Hematopoietic multipotent progenitor cell (in vitro differentiated cells): ENCODE measurements at places on chromosomes 7 and 10.
A peak's percentile ranks its signal among the peaks of the same experiment; 100 is the strongest.

GRCh38 chr7:127997226-127997922, 33.9 kb downstream of the LRRC4 start:
- DNase-seq, result no peak

GRCh38 chr7:28125431-28126409, 54.9 kb downstream of the JAZF1 start:
- DNase-seq, result no peak

DNA sequence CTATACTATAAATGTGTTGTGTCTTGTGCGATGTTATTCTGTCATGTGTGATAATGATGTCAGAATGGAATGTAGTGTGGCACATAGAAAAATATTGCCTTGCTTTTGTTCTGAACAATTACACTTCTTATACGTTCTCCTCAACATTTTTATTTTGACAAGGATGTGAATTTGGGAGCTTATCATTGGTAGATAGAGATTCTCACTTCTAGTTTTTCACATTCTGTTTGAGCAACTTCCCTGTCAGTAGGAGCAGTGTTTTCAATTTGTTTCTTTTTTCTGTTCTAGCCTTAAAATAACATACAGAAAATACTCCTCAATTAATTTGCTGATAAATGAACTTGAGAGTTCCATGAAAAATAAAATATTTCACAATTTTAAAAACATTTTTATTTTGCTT, 17.6 kb downstream of the SUN3 start:
- no peak for DNase-seq

GRCh38 chr10:124019886-124020797, 73.3 kb downstream of the CHST15 start:
- no peak for DNase-seq

DNA sequence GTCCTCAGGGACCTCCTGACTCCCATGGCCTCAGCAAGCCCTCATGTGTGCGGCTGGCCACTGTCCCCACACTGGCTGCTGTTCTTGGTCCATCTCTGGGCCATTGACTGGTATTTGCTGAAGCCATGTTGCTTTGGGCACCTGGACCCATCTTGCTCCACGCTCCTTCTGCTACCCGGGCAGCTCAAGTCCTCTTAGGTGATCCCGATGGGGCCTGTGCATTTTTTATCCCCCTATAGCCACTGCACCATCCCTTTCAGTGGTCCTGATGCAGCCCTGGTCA, 16.7 kb downstream of the RAMP3 start:
- no peak for DNase-seq

DNA sequence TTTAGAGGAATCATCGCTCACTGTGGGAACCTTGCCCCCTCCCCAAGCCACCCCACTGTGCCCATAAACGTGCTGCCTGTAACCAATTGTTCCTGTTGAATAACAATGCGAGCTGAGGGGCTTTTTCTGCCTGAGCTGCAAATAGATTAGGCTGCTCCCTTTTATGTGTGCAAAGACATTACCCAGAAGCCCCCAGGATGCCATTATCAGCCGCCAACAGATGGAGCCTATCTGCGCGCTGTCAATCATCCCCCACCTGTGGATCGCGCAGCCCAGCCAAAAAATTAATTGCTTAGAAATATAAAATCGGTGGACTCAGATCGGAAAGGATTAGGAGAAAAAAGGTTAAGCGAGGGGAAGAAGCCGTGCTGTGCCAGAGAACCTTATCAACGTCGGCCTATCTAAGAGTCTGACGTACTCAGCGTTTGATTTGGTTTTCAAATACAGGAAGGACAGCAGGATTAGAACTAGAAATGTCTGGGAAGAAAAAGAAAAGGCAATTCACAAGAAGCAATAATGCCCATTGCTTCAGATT, 167.3 kb upstream of the MYO3A start:
- peak; percentile 19 for DNase-seq

GRCh38 chr10:43065234-43065633, 11.6 kb upstream of the RET start:
- DNase-seq, result no peak

DNA sequence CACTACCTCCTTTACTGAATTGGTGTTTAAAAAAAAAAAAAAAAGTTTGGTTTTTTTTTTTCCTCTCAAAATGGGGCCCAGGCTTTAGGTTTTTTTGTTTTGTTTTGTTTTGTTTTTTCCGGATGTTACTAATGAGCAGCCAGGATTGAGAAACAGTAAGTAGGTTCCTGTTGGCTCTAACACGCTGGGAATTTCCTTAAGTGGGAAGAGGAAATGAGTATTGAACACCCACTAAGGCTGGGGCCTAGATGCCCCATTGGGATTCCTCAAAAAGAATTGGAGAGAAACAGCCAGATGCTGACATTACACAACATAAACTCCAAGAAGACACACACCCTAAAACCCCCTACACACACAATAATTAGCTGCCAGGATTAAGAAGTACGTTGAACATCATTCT, 102.2 kb upstream of the NANOS1 start:
- no peak for DNase-seq

GRCh38 chr7:33534833-33535232, 370.5 kb upstream of the BMPER start:
- DNase-seq, result no peak

DNA sequence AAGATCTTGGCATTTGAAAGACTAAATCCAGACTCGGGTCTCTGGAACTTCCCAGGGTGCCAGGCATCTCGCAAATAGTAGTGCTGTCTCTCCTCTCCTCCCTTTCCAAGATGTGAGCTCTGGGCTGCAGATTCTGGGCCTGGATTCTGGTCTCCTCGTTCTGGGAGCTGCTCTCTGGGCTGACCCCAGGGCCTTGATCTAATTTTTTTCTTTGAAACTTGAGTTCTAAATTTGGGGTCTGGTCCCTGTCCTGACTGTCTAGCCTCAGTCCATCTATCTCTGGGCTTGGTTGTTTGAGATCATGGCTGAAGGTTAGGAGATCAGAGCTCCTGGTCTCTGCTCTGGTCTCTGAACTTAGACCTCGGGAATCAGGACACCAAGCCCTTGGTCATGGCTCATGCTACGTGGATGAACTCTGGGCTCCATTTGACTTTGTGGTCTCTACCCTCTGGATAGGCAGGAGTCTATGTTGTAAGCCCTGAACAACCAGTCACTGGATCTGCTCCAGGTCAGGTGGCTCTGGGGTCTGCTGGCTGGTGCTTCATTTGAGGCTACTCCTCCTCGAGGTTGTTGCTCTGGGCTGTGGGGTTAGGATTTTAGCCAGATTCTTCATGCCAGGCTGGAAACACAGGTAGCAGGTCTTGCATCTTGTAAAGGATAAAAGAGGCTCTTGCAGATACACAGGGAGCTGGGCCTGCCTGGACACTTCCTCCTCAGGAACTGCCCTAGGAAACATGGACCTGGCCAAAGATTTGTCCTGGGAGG, 8.0 kb upstream of the MBL2 start:
- DNase-seq, result no peak

DNA sequence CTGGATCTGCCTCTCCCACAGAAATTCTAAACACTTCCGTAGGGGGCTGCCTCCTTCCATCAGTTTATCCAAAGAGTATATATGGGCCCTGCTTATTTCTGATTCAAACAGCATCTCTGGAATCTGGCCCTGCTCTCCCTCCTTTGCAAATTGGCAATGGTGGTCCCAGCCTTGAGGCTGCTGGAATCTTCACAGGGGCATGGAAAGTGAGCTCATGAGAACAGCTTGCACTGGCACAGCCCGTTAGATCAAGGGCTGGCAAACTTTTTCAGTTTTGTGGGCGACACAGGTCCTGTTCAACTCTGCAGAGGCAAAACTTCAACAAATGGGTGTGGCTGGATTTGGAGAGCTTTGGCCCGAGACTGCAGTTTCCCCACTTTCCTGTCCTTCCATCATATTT, 526.9 kb downstream of the KCNMA1 start:
- DNase-seq, result no peak

- no peak for DNase-seq
Measured at GRCh38 chr10:112217386-112218035, 33.9 kb upstream of the GPAM start.

DNA sequence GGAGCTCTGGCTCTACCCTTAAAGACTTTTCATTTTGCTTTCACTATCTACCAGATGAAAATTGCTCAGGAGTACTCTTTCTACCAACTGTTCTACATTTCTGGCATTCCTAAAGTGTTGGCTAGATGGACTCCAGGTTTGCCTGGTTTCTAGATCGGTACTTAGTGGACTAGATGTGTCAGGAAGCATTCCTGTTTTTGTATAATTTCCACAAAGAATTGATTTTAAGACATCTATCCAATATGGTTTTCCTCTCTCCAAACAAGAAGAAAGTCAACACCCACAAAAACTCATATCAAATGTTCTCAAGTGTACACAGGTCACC, 157.7 kb downstream of the CHRM2 start:
- no peak for DNase-seq

GRCh38 chr10:378930-379704, 243.9 kb downstream of the ZMYND11 start:
- DNase-seq, result no peak

DNA sequence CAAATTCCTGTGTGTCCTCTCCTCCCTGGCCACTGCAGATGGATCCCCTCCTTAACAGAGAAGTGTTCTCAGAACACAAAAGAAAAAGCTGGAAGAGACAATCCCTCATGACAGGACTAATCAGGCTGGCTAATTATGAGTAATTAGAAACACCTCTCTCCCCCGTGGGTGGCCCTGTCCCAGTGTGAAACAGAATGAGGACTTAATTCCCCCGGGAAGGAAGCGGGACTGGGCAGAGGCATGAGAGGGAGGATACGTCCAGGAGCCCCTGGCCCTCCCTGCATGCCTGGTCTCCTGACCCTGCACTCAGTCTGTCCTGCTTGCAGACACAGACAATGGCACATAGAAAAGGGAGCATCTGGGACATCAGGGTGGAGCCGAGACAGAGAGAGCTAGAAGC, 7.6 kb upstream of the ADCYAP1R1 start:
- no peak for DNase-seq

- DNase-seq, result no peak
Measured at GRCh38 chr10:121438333-121438732, 159.9 kb downstream of the FGFR2 start.

DNA sequence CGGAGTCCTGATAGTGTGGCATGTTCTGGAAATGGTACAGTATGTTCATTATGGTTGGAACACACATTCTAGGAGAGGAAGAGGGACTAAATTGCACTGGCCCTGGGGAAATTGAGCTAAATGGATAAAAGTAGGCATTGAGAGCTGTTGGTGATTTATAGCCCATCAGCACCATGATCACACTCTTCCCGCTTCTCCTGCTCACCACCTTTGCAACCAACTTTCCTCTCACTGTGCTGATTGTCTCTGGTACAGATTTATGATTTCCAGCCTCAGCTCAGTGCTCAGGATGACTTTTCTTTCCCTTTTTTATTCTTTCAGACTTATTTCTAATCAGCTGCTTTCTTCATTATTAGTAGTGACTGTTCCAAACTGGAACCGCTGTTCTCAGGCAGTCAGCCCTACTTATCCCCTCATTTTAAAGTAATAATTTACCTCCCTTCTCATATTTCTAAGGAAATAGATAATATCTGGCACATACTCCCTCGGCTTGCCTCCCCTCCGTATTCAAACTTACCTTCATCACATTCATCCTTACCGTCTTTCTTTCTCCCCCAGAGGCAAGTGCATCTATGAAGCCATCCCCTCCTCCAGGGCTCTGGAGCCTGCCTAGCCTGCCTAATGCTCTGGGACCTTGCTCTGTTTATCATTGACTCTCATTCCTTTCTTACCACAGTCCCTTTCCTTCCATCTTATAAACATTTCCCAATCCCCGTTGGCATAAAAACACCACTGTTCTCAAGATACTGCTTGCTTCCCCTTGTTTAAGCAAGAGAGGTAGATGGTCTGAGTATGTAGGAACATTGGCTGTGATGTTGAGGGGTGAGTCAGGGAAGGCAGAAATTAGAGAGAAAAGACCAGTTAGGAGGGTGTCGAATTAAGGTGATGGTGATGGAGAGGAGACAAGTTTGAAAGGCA, 51.6 kb upstream of the RPA3 start:
- DNase-seq, result no peak

DNA sequence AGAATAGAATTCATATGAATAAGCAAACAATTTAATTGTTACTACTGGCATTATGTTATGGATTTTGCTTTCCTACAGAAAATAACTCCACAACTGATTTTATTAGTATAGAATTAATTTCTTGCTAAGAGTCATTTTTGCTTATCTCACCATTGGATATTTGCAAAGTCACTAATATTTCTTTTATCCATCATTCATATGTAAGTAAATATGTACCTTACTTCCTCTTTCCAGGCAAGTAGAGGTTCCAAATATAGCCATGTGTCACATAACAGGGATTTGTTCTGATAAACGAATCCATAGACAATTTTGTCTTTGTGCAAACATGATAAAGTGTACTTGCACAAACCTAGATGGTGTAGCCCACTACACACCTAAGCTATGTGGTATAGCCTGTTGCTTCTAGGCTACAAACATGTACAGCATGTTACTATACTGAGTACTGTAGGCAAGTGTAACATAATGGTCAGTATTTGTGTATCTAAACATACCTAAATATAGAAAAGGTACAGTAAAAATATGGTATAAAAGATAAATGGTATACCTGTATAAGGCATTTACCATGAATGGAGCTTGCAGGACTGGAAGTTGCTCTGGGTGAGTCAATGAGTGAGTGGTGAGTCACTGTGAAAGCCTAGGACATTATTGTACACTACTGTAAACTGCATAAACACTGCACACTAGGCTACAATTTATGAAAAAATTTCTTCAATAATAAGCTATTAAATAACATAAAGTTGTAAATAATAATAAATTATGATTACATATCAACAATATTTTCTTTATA, 18.3 kb downstream of the KLLN start:
- no peak for DNase-seq

GRCh38 chr10:1402816-1403507, 334.4 kb downstream of the ADARB2 start:
- no peak for DNase-seq

DNA sequence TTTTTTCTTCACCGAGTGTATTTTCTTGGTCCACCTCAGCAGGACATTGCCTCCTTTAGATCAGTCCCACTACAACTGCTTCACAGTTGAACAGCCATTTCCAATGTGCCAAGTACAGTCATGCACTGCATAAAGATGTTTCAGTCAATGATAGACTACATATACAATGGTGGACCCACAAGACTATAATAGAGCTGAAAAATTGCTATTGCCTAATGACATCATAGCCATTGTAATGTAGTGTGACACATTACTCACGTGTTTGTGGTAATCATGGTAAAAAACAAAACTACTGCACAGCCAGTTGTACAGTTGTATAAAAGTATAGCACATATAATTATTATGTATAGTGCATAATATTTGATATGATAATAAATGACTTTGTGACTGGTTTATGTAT, 113.8 kb upstream of the HPS1 start:
- DNase-seq, result no peak
